ENCODE measurements at places on chromosomes 13 and 19. TPM values are rescaled to one million over a fixed set of nuclear protein-coding genes. Genes with fewer than 3 reads are reported as not detected.
A peak's percentile ranks its signal among the peaks of the same experiment; 100 is the strongest.

GRCh38 chr13:111158136-111158805 lies 43.2 kb downstream of the ARHGEF7 start:
- no peak for DNase-seq

DNA sequence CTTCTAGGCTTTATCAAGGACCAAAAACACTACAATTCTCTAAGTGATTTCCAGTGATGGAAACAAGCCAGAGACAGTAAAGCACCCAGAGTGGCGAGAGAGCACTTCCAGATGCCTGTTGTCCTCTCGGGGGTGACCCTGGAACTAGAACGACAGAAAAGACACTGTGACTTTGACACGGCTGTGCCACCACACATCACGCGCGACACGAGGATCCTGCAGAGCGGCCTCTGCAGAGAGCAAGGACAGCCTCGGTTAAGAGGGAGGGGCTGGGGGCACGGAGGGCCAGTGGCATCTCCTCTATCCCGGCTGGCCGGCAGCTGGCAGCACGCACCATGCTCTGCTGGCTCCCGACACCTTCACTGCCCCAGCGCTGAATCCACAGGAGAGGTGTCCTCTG lies 42.3 kb downstream of the SUGP2 start:
- DNase-seq = no peak

- DNase-seq = peak; percentile 97
These were observed 616.4 kb downstream of the EFNB2 start for GRCh38 chr13:105918842-105919741.

- peak; percentile 58 for DNase-seq
These were observed 188.0 kb downstream of the RGCC start for GRCh38 chr13:41645331-41645730.

The IZUMO2 gene
- not detected for total RNA-seq

GRCh38 chr13:73136776-73137175 lies 78.0 kb downstream of the KLF5 start:
- DNase-seq = peak; percentile 44

The UFM1 gene
- 28.2 TPM for total RNA-seq

DNA sequence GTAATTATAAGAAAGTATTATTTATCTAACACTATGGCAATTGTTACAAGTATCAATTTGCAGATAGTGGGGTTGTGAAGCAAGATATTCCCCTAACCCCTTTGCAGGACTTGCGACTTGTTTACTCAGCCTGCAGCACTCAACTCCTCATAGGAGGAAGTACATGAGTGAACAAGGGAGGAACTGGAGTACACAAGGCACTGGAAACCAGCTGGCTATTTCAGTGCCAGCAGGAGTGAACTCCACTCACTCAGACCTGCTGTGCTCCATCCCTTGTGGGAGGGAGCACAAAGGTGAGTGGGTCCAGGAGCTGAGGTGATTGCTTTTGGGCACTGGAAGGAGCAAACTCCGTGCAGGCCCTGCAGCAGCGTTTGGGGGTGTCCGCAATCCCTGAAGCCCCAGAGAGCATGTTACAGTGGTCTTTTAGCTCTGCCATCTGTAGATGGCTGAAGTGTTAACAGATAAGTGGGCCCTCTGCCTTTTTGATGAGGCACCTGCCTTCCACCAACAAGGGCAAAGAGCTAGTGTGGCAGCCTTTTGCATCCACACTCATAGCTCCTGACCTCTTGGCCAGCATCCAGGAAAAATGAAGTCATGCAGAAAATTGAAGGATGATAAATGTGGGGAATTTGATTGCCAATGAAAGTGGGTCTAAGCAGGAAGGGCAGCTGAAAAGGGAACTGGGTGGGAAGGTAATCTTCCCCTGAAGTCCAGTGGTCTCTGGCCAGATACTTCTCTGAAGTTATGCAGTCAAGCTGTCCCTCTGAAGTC lies 802.2 kb upstream of the MIR17HG start:
- no peak for DNase-seq

DNA sequence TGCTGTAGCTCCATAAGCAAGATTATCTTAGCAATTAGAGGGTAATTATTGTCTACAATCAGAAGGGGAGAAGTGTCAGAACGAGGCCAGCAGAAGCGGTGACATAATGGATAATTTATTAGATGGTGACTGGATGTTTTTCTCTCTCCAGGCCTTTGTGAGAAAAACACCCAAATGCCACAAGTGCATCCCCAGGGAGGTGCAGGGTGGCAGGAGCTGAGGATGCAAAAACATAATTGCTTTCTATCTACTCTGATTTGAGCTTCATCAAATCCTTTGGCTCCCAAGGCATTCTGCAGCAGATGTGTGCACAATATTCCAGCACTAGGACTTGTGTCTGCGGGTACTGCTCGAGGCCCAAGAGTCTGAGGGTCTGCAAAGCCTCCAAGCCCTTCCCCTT lies 220.1 kb upstream of the SERP2 start:
- DNase-seq = no peak

All from HT-29 (cell line).